ENCODE measurements at places on chromosomes 7 and 10.

- no peak for DNase-seq
Observed at GRCh38 chr7:135803143-135803542, 54.5 kb upstream of the FAM180A start.

DNA sequence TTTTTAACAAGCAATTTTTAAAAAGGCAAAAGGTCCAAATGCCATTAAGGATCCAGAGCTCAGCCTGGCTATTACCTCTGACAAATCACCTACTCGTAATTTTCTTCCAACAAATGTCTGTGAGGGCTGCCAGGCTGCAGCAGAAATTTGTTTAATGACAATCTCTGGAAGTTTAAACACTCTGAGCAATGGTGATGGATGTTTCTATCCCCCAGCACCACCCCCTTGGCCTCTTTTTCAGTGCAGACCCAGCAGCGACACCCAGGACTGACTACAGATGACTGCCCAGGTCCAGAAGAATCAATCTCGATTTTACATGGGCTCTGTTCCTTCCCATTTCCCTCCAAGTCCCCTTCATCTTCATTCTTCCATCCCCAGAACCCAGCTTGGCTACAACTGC is 201.4 kb upstream of the AOAH start:
- no peak for DNase-seq

DNA sequence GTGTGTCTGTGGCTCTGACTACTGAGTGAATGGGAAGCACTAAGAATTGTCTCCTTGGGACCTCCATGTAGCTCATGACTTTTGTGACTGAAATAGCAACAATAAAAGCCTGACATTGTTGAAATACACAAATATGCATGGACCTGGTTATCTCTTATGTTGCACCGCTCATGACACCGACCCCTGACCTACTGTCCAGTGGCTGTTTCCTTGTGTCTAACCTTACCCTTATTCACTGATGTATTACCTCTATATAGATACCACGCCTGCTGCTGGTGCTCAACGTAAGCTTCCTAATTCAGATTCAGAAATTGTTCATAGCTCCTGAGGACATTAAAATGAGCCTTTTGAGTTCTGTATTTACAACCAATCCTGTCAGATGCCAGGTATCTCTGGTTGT is 243.4 kb upstream of the SEMA3C start:
- no peak for DNase-seq

DNA sequence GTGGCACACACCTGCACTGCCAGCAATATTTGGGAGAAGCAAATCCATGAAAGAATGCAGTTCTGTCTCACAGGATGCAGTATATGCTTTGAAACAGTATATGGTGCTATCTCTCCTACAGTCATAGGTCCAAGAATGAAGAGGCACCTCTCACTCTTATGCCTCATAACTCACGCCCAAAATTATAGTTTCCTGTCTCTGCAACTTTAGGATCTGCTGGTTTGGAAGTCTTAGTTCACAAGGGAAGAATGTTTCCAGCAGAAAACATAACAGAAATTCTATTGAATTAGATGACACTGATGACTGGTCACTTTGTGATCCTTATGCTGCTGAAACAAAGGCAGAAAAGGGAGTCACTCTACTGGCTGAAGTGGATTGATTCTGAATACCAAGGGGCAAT is 5.7 kb downstream of the C10orf67 start:
- no peak for DNase-seq

GRCh38 chr7:86980223-86980622 is 79.2 kb downstream of the ELAPOR2 start:
- no peak for DNase-seq

- DNase-seq, result no peak
Observed at GRCh38 chr7:133858311-133858710, 268.8 kb upstream of the LRGUK start.
